ENCODE measurements at places on chromosomes 6 and 20. TPM values are rescaled to one million over a fixed set of nuclear protein-coding genes. Genes with fewer than 3 reads are reported as not detected.

TMEM14B gene
- total RNA-seq = 121 TPM

SOX18 gene
- 1.7 TPM for total RNA-seq

EBF4 gene
- 1.0 TPM for total RNA-seq

L3MBTL1 gene
- total RNA-seq = 9.9 TPM

TRIM40 gene
- not detected for total RNA-seq

KIF13A gene
- total RNA-seq = 16.9 TPM

HLA-DMA gene
- total RNA-seq = 1.2 TPM

DCDC2 gene
- total RNA-seq = 0.05 TPM

SMLR1 gene
- not detected for total RNA-seq

VTA1 gene
- 46.0 TPM for total RNA-seq

CCR6 gene
- total RNA-seq = not detected

TFAP2C gene
- 11.3 TPM for total RNA-seq

BEND6 gene
- total RNA-seq = 2.7 TPM

C20orf144 gene
- not detected for total RNA-seq

CNBD2 gene
- 7.1 TPM for total RNA-seq

SAMD10 gene
- total RNA-seq = 3.6 TPM

ASIP gene
- not detected for total RNA-seq

KIF25 gene
- total RNA-seq = not detected

BTNL2 gene
- total RNA-seq = not detected

PAX1 gene
- total RNA-seq = 0.54 TPM

NKAPL gene
- total RNA-seq = not detected

PI16 gene
- total RNA-seq = not detected

COL9A3 gene
- 5.8 TPM for total RNA-seq

TRIM10 gene
- total RNA-seq = not detected

KCNS1 gene
- not detected for total RNA-seq

SLC32A1 gene
- total RNA-seq = not detected

PSMB8 gene
- 48.2 TPM for total RNA-seq

THBD gene
- 15.8 TPM for total RNA-seq

RNASET2 gene
- 37.7 TPM for total RNA-seq

PNLDC1 gene
- total RNA-seq = not detected

LY6G6D gene
- not detected for total RNA-seq

FAXC gene
- 2.0 TPM for total RNA-seq

TNNC2 gene
- total RNA-seq = not detected

CAP2 gene
- 7.6 TPM for total RNA-seq

RSPH3 gene
- total RNA-seq = 1.9 TPM

CEP162 gene
- 3.1 TPM for total RNA-seq

HAO1 gene
- not detected for total RNA-seq

MTO1 gene
- 50.7 TPM for total RNA-seq

EPM2A gene
- total RNA-seq = 5.7 TPM
